ENCODE measurements at places on chromosomes 3 and 15.
A peak's percentile ranks its signal among the peaks of the same experiment; 100 is the strongest.

DNA sequence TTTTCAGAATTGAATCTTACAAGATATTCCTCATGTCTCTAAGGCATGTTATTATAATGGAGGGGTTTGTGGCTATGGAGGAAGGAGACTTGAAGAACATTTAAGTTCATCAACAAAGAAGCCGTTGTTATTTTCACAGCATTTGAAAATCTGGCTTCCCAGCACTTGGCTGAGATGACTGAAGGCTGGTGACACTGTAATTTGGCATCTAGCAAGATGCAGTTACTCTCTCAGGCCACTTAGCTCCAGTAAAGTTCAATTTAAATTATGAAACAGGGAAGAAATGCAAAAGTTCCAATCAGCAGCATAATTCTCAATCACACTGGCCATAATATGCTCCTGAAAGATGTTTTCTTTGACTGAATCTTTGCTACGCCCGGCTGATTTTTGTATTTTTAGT is 139.4 kb upstream of the NUDT16 start:
- DNase-seq = no peak

DNA sequence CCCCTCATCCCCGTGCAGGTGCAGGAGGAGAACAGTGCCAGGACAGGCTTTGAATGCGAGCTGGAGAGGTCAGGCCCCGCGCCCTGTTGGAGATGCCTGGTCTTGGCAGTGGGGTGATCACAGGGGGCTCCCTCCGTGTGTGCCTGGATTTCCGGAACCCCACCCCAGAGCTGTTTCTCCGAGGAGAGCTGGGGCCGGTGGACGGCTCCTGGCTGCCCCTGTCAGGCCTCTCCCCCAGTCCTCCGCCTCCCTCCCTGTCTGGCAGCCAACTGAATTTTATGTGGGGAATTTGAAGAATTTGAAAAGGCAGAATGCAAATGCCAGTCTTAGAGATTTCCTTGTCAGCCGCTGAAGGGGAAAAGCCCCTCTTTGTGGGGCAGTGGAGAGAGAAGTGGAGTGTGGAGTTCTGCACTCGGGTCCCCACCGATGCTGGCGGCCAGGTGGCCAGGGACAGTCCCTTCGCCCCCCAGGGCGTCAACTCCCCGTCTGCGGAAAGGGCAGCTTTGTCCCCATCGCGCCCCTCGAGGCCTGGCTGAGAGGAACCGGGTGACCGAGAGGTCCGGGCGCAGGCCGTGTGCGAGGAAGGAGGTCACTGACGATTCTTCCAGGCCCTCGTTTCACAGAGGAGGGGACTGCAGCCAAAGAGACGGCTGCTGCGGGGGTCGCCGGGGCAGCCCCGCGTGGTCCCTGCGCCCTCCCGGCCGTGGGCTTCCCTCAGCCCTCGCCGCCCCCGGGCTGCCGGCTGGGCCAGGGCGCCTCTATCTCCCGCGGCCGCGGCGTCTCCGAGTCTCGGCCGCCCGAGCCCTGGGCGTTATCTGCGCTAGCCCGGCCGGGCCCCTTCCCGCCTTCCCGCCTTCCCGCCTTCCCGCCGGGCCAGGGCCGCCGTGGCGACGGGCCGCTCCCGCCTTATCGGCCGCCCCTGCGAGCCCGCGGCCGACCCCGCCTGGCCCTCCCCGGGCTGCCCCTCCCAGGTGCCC is 56.0 kb upstream of the LCTL start:
- no peak for DNase-seq

GRCh38 chr3:134404366-134404885 is 30.2 kb upstream of the AMOTL2 start:
- DNase-seq = no peak

GRCh38 chr15:94066046-94066445 is 165.3 kb upstream of the MCTP2 start:
- DNase-seq = no peak

DNA sequence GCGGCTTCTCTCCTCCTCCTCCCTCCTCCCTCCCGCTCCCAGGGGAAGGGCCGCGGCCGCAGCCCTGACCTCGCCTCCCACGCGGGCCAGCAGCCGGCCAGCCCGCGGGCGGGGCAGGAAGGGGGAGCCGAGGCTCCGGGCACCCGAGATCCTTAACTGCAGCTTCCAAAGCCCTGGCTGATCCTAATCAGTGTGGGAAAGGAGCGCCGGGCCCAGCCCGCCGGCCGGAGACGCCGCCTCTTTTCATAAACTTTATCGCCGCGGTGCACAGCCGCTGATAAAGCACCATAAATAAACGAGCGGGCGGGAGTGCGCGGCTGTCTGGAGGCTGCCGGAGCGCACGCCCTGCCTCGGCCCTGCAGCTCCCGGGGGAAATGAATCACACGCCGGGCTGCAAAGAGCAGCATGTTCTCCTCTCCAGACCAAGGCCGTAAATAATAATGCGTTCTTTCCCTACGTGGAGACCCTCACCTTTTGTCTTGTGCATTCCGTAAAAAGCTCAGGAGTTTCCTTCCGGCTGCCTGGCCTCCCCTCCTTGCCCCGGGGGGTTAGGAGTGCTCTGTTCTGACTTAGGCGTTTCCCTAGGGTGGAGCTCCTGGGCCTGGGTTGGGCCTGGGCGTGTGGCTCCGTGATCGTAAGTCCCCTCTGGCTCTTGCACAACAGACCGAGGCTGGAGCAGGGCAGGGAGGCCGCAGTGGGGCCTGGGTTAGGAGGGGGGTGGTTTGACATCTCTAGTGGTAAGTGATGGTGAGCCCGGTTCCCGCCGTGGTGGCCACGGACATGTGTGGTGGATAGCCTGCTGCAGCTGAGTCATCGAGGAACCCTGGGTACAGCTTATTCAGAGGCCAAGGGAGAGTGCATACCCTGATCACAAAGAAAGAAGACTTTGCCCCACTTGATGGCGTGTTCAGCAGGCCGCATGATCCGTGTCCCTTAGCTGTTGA is 132.6 kb upstream of the HES1 start:
- peak; percentile 68 for DNase-seq

DNA sequence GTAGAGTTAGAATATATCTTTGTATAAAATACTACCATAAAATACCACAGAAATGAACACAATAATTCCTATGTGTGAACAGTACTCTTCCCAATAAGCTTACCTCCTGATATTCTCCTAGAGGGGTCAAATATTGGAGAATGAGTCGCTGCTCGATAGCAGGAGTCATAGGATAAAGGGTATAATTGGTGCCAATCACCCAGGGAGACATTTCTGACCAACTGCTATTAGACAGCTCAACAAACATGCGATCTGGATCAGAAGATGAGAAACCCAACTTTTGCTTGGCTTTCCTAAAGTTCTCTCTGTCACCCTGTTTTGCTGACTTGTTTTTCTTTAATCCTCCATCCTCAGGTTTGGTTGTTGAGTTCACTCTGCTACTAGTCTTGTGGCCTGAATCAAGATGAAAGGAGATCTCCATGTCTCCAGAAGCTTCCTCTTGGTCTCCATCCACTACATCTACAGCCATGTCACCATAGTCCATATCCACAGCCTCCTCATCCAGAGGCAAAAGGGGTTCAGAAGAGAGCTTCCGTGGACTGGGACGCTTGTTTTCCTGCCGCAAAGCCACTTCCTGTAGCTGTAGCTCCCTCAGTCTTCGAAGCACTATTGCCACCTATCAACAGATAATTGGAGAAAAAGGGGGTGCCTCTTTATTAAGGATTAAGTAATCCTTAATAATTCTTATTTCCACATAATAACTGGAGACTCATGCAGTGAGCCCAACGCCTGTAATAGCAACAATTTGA is 50.4 kb downstream of the RBM15B start:
- DNase-seq = no peak

GRCh38 chr3:48770192-48770502 is 53.1 kb upstream of the IP6K2 start:
- DNase-seq = no peak

DNA sequence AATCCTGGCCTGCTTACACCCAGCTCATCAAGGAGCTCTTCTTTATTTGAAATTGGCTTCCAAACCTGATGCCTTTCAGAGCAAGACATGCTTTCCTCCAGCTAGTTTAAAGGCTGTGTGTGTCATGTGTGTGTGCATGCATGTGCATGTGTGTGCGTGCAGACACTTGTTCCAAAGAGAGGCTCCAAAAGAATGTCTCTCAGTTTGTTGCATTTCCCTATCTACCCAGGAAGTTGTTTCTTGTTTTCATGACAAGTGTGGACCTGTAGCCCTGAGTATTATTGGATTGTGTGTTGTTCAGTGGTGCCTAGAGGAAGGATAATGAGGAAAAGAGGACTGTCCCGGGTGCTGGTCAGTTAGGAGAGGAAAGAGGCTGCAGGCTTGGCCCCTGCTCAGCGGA is 240.0 kb downstream of the THSD4 start:
- DNase-seq = no peak

GRCh38 chr15:36429707-36430106 is 149.7 kb upstream of the CDIN1 start:
- DNase-seq = no peak

All from SK-N-DZ (cell line).